ENCODE measurements at places on chromosomes 1 and 21.

DNA sequence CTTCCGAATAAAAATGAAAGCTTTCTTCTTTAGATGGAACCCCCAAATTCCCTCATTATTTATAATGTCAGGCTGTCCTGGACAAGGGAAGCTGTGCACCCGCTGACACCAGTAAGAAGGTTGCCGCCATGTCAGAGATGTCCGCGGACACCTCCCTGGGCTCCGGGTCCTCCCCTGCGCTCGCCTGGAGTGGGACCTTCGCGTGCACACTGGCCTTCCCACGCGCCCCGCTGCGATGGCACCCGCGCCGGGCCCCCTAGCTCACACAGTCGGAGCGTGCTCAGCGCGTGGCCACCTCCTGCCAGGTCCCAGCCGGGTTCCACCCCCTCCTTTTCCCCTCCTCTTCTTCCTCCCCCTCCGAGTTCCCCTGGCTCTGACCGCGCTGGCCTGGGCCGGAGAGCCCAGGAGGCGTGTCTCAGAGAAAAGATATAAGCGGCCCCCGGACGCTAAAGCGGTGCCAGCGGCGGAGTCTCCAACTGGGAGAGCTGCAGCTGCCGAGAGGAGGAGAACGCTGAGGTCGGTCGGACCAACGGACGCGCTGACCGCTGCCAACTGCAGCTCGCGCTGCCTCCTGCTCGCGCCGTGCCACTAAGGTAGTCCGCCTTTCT is at the start of gene G0S2:
TSS of gene G0S2 (plus strand) at position 456 of the 608 bp plus-strand sequence. CDS start 273 bp downstream, outside the sequence.
- peak; percentile 68 for DNase-seq

DNA sequence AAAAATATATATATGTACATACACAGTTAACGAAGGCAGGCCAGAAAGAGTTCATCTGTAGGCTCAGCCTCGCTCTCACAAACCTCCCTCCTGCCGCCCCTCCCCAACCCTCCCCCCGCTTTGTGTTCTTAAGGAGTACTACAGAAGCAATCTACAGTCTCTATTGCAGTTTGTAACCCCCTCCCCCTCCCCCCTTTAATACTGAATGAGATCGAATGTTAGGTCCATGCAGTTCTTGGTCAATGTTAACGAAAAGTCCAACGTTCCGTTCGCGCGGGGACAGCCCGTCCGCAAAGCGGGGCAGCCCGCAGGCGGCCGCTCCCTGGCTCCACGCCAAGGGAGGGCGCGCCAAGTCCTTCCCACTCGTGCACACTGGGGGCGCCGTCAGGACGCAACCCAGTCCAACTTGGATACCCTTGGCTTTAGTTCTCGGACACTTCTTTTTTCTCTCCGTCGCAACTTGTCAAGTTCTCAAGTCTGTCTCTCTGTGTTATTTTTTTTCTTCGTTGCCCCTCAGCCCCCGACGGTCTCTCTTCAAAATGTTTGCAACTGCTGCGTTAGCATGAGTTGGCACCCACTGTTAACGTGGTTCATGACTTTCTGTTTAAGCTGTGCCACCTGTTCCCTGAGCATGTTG is 2.2 kb downstream of the JUN start:
- peak; percentile 69 for DNase-seq

DNA sequence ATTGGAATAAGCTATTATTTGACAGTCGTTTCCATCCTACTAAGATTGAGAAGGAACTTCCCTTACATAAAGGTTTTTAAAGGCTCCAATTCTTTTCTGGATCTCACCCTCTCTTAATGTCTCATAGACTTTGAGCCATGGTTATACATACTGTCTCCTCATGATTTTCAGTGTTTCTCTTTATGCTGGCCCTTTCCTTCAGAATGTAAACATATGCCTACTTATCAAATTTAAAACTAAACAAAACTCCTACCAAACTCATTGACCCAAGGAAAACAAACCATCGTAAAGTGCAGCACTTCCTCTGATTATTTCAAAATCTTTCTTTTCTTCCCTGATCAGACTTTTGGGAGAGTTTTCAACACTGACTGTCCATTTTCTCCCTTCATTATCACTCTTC is 163.4 kb upstream of the DPYD start:
- no peak for DNase-seq

GRCh38 chr1:18191481-18192155 is 84.0 kb downstream of the IGSF21 start:
- DNase-seq = no peak

DNA sequence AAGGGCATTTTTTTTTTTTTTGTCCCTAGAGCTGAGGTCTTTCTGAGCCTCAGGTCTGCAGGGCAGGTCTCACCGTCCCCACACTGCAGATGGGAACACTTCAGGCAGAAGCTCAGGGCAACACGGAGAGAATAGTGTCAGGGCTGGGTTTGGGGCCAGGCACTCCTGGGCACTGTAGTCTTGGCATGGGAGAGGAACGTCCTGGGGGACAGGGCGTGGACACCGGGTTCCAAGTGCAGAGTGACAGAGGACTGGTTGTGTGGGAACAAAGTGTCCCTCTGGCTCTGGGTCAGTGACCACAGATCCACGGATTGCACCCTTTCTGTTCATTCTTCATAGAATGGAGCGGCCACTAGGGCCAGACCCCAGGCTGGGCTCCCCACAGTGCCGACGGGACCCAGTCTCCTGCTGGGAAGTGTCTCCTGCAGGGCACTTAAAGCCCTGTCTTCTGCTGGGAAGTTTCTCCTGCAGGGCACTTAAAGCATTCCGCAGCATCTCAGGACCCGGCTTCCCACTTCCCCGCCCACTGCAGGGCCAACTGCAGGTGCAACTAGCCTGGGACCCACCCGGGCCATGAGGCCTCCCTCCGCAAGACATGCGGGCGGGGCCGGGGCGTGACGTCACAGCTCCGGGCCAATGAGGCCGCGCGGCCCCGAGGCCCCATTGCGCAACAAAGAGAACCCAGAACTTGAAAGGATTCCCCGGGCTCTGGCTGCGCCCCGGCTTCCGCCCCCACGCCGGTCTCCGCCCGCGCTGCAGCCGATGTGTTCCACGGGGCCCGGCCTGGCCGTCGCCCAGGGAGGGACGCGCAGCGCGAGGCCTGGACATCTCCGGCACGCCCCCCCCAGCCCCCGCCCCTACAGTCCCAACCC is 1.2 kb downstream of the GPR153 start:
- DNase-seq = peak; percentile 84

- DNase-seq = no peak
Measured at GRCh38 chr21:34105947-34106541, 32.7 kb downstream of the MRPS6 start.

- DNase-seq = peak; percentile 36
Measured at GRCh38 chr1:63813829-63814277, 40.0 kb downstream of the ROR1 start.

DNA sequence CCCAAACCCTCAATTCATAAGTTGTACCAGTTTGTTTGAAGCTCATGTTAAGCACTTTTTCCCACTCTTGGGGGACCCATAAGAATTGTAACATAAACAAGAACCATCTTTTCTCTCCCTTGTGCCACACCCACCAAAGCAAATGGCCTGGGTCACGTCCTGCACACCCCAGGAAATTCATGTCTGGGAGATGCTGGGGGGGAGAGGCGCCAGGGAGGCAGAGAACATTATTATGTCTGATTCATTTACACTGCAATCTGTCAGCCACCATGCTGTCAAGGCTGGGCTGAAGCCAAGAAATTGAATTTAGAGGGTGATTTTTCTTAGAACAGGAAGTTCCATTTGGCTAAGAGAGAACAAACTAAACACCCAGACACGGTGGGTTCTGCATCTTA is 37.2 kb upstream of the IPO9 start:
- peak; percentile 75 for DNase-seq

DNA sequence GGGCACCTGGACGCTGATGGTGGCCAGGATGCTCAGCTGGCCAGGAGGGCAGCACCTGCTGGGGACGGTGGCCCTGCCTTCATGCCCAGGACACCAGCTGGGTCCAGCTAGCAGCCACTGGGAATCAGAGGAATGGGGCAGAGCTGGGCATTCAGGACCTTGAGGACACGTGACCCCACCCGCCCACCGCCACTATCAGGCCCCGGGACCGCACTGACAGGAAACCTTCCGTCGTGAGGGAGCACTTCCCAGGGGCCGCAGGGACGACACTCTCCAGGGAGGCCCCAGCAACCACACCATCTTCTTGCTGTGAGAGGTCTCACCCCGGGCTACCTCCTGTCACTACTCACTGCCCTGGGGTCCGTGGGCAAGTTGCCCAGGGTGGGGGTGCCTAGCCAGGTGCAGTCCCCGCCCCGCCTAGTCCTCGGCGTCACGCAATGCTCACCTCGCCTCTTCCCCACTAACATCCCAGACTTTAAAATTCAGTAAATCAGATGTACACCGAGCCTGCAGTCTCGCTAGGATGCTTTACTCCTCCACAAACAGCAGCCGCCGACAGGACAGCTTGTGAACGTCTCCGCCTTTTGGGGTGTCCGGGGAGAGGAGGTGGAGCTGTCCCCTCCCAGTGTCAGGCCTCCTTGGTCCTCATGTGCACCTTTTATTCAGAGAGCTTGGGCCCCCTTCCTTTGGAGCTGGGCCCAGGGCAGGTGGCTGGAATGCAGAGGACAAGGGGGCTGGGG is 4.9 kb downstream of the VWA1 start:
- no peak for DNase-seq
